Colonic mucosa (tissue), 4 donors: ENCODE measurements at places on chromosomes 6 and 20. TPM values are rescaled to one million over a fixed set of nuclear protein-coding genes. Genes with fewer than 3 reads are reported as not detected.

RAB44 gene
- total RNA-seq, result 0.30 TPM

GJE1 gene
- not detected for total RNA-seq

DNA sequence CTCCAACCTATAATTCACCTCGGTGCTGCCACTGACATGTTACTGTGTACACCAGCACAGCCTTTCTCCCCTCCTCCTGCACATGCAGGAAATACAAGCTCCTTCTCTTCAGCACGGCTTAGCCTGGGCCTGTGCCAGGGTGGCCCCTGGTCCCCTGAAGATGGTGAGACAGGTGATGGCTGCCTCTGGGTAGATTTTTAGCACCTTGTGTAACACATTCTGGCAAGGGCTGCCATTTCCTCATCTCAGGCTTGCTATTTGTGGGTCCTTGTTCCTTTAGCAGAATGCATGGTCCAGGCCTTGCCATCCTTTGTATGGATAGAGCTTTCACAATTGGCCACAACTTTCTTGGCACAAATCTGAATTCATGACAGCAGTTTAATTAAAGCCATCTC, 151.3 kb downstream of the CDC5L start:
- no peak overlapping the region for H3K4me3 ChIP-seq
- no peaks in the 10 kb centered on the region for H3K27me3 ChIP-seq
- no peak overlapping the region for H3K27ac ChIP-seq
- H3K4me1 ChIP-seq, result no peaks in the 10 kb centered on the region

GRCh38 chr20:2301164-2301622, 5.4 kb downstream of the TGM3 start:
- H3K4me3 ChIP-seq, result no peak overlapping the region
- no peak overlapping the region for H3K27ac ChIP-seq
- H3K36me3 ChIP-seq, result no peaks in the 10 kb centered on the region

DNA sequence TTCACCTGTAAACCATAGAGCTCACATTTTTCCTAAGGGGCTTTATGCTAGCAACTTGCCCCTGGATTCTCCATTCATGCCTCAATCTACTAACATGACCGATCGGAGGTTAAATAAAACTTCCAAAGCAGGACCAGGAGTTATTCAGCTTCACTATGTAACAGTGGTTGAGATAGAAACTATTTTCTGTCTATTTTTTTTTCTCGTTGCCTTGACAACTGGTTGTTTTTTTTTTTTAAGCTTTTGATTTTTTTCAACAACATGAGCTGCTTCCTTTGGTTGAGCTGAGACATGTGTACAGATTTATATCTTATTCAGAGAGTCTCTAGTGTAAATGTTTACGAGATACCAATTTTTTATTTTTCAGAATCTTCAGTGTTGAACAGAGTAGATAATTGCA, 85.7 kb downstream of the SHLD1 start:
- H3K27ac ChIP-seq, result no peak overlapping the region
- no peaks in the 10 kb centered on the region for H3K36me3 ChIP-seq
- H3K4me3 ChIP-seq, result no peak overlapping the region
- H3K4me1 ChIP-seq, result no peaks in the 10 kb centered on the region

DNA sequence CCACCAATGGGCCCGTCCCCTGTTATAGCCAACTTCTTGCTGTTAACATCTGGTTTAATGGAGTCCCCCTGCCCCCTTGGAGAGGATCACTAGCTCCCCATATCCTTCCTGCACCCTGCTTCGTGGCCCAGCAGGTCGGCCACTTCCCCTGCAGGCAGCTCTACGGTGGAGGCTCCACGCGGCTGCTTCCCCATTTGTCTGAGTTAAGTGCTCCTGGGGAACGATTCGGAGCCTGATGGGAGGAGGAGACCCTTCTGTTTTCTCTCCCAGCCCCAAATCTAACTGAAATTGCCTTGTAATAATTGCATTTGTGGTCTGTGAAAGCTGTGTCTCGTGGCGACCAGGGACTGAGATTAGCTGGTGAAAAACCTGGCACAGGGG, 74.6 kb downstream of the SULF2 start:
- DNase-seq, result no peak
- no peaks in the 10 kb centered on the region for H3K27me3 ChIP-seq
- H3K36me3 ChIP-seq, result no peaks in the 10 kb centered on the region
- no peaks in the 10 kb centered on the region for H3K4me1 ChIP-seq
- H3K4me3 ChIP-seq, result no peak overlapping the region

DNA sequence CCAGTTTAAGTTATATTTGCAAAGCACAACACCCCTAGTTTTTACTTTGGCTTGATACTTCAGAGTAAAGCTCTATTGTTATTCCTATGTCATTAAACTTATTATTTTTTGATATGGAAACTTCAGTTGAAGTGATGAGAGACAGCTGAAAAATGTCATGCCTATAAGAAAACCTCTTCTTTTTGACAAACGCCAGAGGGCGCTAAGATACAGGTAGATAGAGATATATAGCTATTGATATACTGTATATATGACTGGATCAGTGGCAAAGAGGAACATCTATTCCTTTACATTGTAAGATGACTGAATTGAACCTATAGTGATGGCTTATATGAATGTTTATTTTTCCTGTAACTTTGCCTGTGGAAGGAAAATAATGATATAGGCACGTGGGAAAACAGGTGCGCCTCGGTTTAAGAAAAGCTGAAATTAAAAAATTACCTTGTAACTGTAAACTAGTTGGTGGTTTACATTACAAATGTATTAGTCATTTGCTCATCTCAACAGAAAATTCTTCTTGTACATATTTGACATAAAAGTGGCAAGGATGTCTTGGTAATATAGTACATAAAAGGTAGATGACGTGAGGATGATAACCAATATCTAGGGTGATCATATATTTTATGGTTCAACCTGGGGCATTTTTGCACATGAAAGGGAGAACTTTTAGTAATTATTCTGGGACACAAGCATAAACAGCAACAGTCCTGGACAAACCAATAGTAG, 74.1 kb downstream of the LAMA4 start:
- no peak overlapping the region for H3K4me3 ChIP-seq
- no peaks in the 10 kb centered on the region for H3K4me1 ChIP-seq
- H3K27ac ChIP-seq, result no peak overlapping the region
- H3K27me3 ChIP-seq, result no peaks in the 10 kb centered on the region
- H3K36me3 ChIP-seq, result no peaks in the 10 kb centered on the region
- DNase-seq, result peak; percentile 46
